Activated T-cell treated with anti-CD3 and anti-CD28 coated beads, Interleukin-2, amount 50 U/mL, for 72 hours (primary cell): ENCODE measurements at places on chromosomes 2 and 18. TPM values are rescaled to one million over a fixed set of nuclear protein-coding genes. Genes with fewer than 3 reads are reported as not detected.
A peak's percentile ranks its signal among the peaks of the same experiment; 100 is the strongest.

DNA sequence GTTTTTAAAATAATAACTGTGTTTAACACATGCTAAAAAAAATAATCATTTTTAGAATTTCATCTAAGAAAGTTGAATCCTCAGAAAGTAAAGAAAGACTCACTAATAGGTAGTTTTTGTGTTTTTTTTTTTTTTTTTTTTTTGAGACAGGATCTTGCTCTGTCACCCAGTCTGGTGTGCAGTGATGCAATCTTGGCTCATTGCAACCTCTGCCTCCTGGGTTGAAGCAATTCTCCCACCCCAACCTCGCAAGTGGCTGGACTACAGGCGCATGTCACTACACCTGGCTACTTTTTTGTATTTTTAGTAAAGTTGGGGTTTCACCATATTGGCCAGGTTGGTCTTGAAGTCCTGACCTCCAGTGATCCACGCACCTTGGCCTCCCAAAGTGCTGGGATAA lies 7.1 kb downstream of the CKAP2L start:
- peaks cover 57% of the 10 kb centered on the region for H3K36me3 ChIP-seq
- no peak for DNase-seq
- H3K27me3 ChIP-seq = no peaks in the 10 kb centered on the region
- no peak overlapping the region for H3K27ac ChIP-seq
- no peak overlapping the region for H3K4me3 ChIP-seq

DNA sequence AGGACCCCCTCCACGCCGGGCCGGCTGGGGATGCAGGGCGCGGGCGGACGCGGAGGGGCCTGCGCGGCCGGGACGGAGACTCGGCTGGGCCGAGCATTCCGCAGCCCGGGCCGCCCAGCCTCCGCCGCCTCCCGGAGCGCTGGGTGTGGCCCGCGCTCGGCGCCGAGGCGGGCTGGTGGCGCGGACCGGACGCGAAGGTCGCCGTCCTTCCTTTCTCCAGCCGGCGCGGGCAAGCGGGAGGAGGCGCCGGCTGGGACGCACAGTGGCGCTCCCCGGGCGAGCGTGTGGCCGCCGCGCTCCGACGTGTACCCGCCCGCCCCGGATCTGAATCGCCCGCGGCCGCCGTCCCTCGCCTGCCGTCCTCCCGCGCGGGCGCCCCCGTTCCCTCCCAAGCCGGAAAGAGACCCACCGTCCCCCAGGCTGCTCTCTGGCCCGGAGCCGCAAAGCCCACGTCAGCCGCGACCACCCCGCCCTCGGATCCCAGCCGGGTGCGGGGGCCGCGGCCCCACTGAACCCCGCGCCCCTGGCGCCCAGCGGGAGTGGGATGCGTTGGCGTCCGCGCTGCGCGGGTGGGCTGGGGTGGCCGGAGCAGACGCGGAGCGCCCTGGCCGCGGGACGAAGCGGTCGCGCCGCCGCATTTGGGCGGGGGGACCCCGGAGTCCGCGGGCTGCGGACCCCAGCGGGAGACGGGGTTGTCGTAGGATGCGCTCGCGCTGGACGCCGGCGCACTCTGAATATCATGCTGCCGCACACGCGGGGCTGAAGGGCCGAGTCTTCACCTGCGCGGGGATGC lies 634 bp downstream of the SPATS2L start:
- peak overlapping the region; percentile 76 for H3K4me3 ChIP-seq
- peaks cover 38% of the 10 kb centered on the region for H3K27me3 ChIP-seq
- no peak overlapping the region for H3K27ac ChIP-seq
- H3K4me1 ChIP-seq = peaks cover 22% of the 10 kb centered on the region
- peak; percentile 55 for DNase-seq

DNA sequence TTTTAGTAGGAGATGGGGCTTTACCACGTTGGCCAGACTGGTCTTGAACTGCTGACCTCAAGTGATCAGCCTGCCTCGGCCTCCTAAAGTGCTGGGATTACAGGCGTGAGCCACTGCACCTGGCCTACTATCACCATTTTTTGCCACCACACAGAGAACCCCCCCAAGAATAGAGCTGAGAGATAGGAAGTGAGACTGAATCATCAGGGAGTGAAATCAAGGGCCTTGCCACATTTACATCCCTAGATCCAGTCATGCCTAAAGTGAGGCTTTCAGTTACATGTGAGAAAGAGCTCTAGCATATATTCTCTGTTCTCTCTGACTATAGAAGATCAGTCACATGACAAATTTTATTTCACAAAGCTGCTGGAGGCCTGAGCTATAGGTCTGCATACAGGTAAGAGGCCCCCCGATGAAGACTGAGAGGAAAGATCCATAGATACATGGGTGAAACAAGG lies 28.0 kb upstream of the KCMF1 start:
- peaks cover 89% of the 10 kb centered on the region for H3K4me1 ChIP-seq
- no peaks in the 10 kb centered on the region for H3K36me3 ChIP-seq
- peak overlapping the region; percentile 14 for H3K4me3 ChIP-seq
- DNase-seq = no peak
- H3K27me3 ChIP-seq = no peaks in the 10 kb centered on the region
- H3K27ac ChIP-seq = peak overlapping the region; percentile 26

- no peaks in the 10 kb centered on the region for H3K4me1 ChIP-seq
- no peaks in the 10 kb centered on the region for H3K36me3 ChIP-seq
- H3K27ac ChIP-seq = no peak overlapping the region
Observed at GRCh38 chr2:152497481-152498052, 162.6 kb downstream of the FMNL2 start.

GRCh38 chr2:28021898-28022297 lies 131.4 kb downstream of the BABAM2 start:
- no peaks in the 10 kb centered on the region for H3K27me3 ChIP-seq
- no peak overlapping the region for H3K4me3 ChIP-seq
- H3K4me1 ChIP-seq = peaks cover 7% of the 10 kb centered on the region
- H3K36me3 ChIP-seq = peaks cover 7% of the 10 kb centered on the region
- H3K27ac ChIP-seq = no peak overlapping the region

GRCh38 chr2:1014802-1015201 lies 64.2 kb downstream of the SNTG2 start:
- no peak overlapping the region for H3K4me3 ChIP-seq
- no peaks in the 10 kb centered on the region for H3K4me1 ChIP-seq
- H3K27ac ChIP-seq = no peak overlapping the region

DNA sequence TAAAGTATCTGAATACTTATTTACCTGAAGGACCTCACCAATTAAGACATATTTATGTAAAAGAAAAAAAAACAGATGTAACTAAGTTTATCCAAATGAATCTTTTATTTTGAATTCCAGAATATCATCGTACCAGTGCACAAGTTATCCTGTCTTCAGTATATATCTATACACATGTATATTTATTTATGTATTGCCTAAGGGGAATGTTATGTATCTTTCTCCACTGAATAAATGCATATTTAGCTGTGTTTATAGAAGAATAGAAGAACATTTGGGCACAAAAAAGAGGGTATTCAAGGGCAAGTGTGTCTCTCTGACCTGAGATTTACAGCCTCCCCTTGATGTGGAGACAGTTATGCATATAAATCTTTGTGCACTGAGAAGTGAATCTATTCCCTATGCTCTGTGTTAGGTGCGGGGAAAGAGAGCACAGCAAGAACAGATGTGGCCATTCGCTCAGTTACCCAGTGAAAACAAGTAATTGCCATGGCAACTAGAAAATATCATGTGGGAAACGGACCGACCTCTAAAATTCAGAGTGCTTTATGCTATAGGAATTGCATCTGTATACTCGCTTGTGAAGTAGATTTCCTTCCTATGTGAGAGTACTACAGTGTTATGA lies 39.5 kb upstream of the ASXL3 start:
- no peaks in the 10 kb centered on the region for H3K36me3 ChIP-seq
- no peak overlapping the region for H3K27ac ChIP-seq
- H3K27me3 ChIP-seq = no peaks in the 10 kb centered on the region
- no peak for DNase-seq

DNA sequence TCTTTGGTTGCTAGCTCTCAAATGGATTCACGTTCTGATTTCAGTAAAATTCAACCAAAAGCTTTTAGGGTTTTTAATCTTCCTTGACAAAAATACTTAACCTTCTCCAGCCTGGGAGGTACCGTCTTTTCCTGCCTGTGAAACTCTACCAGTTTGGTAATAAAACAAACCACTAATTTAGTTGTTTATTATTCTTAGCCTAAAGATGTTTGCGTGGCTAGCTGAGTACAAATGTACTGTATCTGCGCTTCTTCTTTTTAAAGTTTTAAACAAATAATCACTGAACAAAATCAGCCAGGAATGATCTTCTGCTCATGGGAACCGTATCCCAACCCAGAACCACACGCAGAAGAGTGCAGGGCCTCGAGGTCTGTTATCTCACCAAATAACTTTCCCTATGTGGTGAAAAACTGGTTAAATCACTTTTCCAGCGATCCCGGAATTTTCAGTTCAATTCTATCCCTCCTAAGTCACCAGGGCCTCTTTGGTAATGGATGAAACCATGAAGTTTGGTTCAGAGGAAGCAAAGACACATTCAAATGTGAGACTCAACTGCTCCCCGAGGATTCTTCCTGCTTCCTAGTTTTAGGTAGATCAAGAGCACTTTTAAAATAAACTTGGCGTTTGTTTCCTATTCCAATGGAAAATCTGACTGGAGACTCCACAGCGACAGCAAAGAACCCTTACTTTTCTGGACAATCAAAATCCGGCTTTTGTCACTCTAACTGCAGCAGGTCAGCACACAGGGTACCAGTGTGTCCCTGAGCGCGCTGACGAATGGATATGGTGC lies 36.1 kb downstream of the BCL2 start:
- H3K4me3 ChIP-seq = no peak overlapping the region
- H3K36me3 ChIP-seq = peaks cover 38% of the 10 kb centered on the region
- peaks cover 37% of the 10 kb centered on the region for H3K4me1 ChIP-seq
- H3K27ac ChIP-seq = peak overlapping the region; percentile 31
- H3K27me3 ChIP-seq = no peaks in the 10 kb centered on the region

GRCh38 chr18:3578621-3579020 lies 128.6 kb downstream of the TGIF1 start:
- H3K27me3 ChIP-seq = no peaks in the 10 kb centered on the region
- no peak overlapping the region for H3K4me3 ChIP-seq
- no peak for DNase-seq
- H3K36me3 ChIP-seq = no peaks in the 10 kb centered on the region
- peaks cover 28% of the 10 kb centered on the region for H3K4me1 ChIP-seq

DNA sequence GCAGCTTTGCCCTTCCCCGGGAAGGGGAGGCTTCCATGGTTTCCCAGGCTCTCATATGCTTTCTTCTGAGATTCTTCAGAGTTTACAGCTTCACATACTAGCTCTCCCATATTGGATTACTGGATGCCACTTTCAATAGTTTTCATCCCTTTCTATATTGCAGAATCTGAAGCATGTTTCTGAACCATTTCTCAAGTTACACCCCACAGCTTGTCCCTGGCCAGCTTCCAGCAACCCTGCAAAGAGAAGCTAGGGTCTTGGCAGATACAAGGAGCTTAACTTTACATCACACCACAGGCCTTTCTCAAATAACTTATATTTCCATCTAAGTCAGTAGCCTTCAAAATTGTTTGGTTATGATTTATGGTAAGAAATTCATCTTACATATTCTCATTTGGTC lies 39.6 kb downstream of the LHCGR start:
- H3K4me3 ChIP-seq = no peak overlapping the region
- no peak overlapping the region for H3K27ac ChIP-seq
- H3K4me1 ChIP-seq = peaks cover 12% of the 10 kb centered on the region
- peaks cover 7% of the 10 kb centered on the region for H3K27me3 ChIP-seq

DNA sequence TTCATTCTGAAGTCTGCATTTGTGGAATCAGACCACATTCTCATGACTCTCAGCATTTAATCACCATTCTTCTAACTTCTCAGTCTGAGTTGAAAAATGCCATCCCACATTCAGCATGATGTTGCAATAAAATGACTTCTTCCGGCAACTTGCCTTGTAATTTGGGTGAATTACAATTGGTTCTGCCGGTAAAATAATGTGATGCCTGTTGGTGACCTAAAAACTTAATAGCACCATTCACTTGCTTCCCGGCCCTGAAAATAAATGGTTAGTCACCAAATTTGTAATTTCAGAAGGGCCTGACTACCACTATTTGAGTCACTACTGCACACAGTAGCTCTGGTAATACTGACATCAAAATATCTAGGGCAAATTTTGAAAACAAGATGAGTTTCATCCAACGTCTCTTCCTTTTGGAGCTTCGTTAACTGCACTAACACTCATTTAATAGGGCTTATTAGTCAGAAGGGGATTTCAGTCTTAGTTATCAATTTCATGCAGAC lies 637.1 kb upstream of the CHAC2 start:
- H3K27ac ChIP-seq = no peak overlapping the region
- H3K4me3 ChIP-seq = no peak overlapping the region
- no peaks in the 10 kb centered on the region for H3K4me1 ChIP-seq
- H3K27me3 ChIP-seq = no peaks in the 10 kb centered on the region
- H3K36me3 ChIP-seq = no peaks in the 10 kb centered on the region

- no peak overlapping the region for H3K4me3 ChIP-seq
- DNase-seq = no peak
- H3K4me1 ChIP-seq = peaks cover 19% of the 10 kb centered on the region
- peaks cover 9% of the 10 kb centered on the region for H3K27me3 ChIP-seq
- no peak overlapping the region for H3K27ac ChIP-seq
- no peaks in the 10 kb centered on the region for H3K36me3 ChIP-seq
Observed at GRCh38 chr2:172282944-172283343, 144.4 kb upstream of the ITGA6 start.

GRCh38 chr2:184444217-184444616 lies 154.1 kb upstream of the ZNF804A start:
- no peak overlapping the region for H3K4me3 ChIP-seq
- no peaks in the 10 kb centered on the region for H3K36me3 ChIP-seq
- no peaks in the 10 kb centered on the region for H3K27me3 ChIP-seq

- H3K27ac ChIP-seq = no peak overlapping the region
- no peak overlapping the region for H3K4me3 ChIP-seq
- no peaks in the 10 kb centered on the region for H3K4me1 ChIP-seq
- no peaks in the 10 kb centered on the region for H3K36me3 ChIP-seq
- H3K27me3 ChIP-seq = peaks cover 6% of the 10 kb centered on the region
Observed at GRCh38 chr18:36590621-36591580, 237.9 kb downstream of the TPGS2 start.

- no peak overlapping the region for H3K27ac ChIP-seq
- H3K27me3 ChIP-seq = peaks cover 7% of the 10 kb centered on the region
- DNase-seq = no peak
- H3K4me3 ChIP-seq = no peak overlapping the region
- H3K36me3 ChIP-seq = peaks cover 2% of the 10 kb centered on the region
Observed at GRCh38 chr2:128420776-128421175, 102.1 kb upstream of the HS6ST1 start.

GRCh38 chr18:61732854-61733253 lies 160.0 kb downstream of the RNF152 start:
- no peak for DNase-seq
- peaks cover 19% of the 10 kb centered on the region for H3K27me3 ChIP-seq
- no peaks in the 10 kb centered on the region for H3K4me1 ChIP-seq

Gene SPDYA
- total RNA-seq = 1.1 TPM

Gene TNFRSF11A
- 13.7 TPM for total RNA-seq
